ENCODE measurements at places on chromosomes 2 and 18.

GRCh38 chr2:189217051-189217450, 37.5 kb upstream of the COL5A2 start:
- no peak for DNase-seq

DNA sequence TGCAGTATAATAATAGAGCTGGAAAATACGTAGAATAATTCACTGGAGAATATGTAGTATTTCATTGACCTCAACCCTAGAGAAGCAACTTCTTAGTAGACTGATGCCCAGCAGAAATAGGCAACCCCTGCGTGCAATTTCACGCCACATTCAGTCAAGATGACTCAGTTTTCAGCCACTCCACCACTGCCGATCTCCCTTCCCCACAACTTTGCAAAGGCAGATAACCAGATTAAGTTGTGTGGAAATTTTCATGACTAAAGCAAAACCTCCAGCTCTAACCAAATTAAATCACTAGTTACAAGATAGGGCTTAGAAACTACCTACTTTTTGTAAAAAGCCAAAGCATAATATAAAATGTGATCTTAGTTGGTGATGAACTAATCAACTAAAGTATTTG, 63.3 kb upstream of the STK17B start:
- DNase-seq: no peak

DNA sequence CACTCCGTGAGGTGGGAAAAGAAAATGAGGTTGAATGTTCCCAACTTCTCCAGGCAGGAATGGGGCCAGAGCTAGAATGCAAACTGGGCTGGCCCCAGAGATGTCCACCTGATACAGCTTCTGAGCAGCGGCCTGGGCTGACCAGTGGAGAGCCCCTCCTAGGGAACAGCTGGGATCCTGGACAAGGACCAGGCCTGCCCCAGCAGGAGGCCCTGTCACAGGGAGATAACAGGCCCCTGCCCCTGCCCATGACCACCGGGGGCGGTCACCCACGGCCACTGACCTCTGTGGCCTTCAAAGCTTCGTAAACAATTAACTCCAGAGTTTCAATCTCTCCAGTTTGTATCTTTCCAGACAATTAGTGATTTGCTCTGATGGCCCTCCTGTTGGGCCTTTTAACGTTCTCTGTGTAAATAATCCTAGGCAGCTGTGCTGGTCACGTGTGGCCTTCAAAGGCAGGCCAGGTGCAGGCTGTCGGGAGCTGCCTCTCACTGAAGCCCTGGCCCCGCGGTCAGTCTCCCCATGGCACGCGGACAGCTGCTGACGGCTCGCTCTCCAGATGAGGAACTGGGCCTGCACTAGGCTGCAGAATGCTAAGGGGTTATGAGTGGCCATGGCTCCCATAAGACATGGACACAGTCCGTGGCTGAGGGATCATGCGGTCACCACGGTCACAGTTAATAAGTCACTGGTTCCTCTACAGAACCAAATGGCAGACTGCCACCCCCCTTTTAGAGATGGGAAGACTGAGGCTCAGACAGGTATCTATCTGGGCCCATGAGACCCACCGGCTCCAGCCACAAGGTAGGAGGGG, 9.2 kb downstream of the HS6ST1 start:
- no peak for DNase-seq

GRCh38 chr18:48623468-48624235, 84.8 kb downstream of the CTIF start:
- no peak for DNase-seq

GRCh38 chr2:236993-237539, 26.8 kb downstream of the SH3YL1 start:
- no peak for DNase-seq

GRCh38 chr18:12861637-12862036, 22.4 kb downstream of the PTPN2 start:
- DNase-seq: no peak

Measured in iPS DF 6.9 (cell line).